ENCODE measurements at places on chromosomes 6 and 20.

GRCh38 chr20:57829336-57829735 is 119.5 kb upstream of the PMEPA1 start:
- no peak for DNase-seq

DNA sequence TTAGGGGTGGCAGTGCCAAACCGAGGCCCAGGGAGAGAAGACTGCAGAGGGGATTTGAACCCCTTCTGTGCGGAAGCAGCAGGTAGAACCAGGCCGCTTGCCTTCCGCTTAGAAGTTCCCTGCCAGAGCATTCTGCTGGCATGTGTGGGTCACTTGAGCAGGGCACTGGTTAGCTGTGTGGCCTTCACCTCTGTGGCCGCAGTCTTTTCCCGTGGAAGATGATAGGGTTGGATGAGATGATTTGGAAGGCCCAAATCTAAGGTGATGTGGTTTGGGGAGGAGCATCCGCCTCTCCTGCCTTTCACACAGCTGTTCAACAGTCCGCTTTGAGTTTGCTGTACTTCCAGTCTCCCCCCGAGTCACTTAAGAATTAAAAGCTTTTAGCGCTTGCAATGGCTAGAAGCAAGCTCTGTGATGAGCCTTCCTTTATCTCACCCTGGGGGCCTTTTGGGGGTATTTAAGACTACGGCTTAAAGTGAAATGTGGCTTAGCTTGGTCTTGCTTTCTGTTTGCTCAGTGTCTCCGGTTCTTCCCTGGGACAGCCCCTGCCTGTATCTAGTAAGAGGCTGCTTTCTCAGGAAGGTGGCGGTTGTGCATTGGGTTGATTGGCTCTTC is 743 bp downstream of the CMTR1 start:
- peak; percentile 63 for DNase-seq

DNA sequence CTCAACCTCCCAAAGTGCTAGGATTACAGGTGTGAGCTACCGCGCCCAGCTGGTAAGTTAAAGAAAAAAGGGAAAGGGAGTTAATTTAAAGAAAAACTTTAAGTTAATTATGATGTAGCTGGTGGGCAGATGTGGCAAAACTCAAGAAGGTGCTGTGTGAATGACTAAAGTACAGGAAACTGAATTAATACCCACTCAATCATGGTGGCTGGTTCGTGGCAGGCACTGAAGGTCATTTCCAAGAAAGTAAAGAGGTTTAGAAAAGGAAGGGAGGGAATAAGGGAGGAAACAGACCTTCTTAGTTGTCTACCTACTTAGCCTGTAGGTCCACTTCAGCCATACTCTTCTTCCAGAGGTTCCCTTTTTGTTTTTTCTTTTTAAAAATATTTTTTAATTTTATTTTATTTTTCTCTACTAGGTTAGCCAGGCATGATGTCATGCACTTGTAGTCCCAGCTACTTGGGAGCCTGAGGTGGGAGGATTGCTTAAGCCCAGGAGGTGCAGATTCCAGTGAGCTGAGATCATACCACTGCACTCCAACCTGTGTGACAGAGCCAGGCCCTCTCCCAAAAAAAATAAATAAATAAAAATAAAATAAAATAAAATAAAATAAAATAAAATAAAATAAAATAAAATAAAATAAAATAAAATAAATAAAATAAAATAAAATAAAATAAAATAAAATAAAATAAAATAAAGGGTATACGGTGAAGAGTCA is 11.9 kb upstream of the TGM3 start:
- DNase-seq, result no peak

DNA sequence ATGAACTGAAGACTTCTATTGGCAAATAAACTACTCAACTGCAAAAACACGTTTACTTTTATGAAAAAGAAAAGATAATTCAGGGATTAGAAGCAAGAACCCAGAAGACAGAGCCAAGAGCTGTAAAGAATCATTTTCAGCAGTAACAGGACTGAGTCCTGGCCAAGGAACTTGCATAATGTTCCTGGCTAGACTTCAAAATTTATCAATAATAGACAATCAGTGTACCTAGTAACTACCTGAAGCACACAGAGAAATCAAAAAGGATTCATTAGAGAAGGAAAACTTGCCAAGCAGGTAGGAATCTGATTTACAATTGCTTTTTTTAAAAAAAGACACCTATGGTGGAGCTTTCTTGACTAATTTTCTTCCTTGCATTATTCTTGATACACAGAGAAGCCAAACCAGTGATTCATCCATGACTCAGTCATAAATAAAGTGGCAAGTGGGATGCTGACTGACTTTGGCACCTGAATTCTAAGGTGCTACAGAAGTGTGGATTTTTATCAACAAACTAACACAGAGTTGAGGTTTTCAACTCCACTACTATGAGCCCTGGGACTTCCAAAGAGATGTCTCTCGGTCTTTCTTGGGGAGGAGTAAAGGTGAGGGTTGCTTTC is 281.3 kb downstream of the BMP7 start:
- DNase-seq, result no peak

DNA sequence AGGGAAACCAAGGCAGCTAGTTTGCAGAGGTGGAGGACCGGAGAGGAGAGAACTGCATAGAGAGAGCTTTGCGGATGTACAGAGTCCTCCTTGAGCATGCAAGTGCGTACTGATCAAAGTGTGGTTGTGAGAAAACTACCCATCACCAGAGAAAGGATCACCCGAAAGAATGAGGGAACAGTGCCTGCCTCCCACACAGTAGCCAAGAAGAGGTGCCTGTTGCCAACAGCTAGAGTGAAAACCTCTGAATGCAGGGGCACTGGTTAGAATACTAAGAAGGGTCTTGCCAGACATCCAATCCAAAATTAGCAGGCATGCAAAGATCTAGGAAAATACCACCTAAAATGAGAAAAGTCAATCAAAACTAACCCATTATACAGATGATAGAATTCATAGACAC is 166.6 kb upstream of the AKAP12 start:
- no peak for DNase-seq

- no peak for DNase-seq
Observed at GRCh38 chr6:38264605-38265004, 375.1 kb downstream of the BTBD9 start.

GRCh38 chr6:148250975-148251685 is 91.5 kb upstream of the SASH1 start:
- no peak for DNase-seq

DNA sequence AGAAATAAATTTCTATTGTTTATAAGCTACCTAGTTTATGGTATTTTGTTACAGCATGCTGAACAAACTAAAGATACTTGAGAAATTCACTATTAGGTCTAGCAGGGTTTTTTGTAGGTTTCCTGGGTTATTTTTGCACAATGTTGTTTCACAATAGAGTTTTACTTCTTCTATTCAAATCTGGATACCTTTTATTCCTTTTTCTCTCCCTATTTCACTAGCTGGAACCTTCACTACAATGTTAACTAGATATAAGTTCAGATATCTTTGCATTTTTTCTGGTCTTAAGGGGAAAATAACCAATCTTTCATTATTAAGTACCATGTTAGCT is 237.7 kb upstream of the CITED2 start:
- no peak for DNase-seq

- DNase-seq, result no peak
Observed at GRCh38 chr6:144110210-144110609, 14.8 kb upstream of the SF3B5 start.

- peak; percentile 81 for DNase-seq
Observed at GRCh38 chr20:38893565-38894090, 32.6 kb upstream of the FAM83D start.

- no peak for DNase-seq
Observed at GRCh38 chr6:84748376-84748775, 16.0 kb downstream of the TBX18 start.

Measured in DND-41 (cell line).